Stimulated activated CD4-positive, alpha-beta T cell treated with anti-CD3 and anti-CD28 coated beads, Interleukin-15, amount 100 ng/mL, for 1 hour (primary cell): ENCODE measurements at places on chromosomes 7 and 10.

DNA sequence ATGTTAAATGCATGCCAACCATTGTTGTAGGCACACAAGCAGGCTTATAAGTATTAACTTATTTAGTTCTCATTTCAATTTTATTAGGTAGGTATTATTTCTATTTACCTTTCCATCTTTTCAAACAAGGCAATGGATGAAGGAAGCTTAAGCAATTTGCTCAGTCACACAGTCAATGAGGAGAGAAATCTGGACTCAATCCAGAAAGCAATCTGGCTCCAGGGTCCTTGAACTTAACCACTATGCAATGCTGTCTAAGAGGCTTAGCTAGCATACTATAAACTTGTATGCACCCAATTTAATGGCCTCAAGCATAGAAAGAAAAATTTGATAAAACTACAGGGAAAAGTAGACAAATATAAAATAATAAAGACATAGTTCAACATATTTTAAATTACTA is 88.6 kb downstream of the VWDE start:
- DNase-seq, result no peak

DNA sequence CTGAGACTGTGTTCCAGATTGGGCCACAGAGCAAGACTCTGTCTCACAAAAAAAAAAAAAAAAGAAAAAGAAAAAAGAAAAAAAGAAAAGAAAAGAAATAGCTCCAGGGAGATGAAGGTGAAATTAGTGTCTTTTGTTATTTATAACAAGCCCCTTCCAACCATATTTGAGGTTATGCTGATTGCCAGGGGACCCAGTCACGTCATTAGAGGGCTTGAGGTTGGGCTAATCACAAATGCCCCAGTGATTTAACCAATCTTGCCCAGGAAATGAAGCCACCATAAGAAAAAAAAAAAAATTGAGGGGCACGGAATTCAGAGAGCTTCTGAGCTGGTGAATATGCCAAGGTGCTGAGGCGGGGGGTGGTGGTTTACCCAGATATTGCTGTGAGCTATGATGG is 11.3 kb upstream of the RNF216 start:
- no peak for DNase-seq

DNA sequence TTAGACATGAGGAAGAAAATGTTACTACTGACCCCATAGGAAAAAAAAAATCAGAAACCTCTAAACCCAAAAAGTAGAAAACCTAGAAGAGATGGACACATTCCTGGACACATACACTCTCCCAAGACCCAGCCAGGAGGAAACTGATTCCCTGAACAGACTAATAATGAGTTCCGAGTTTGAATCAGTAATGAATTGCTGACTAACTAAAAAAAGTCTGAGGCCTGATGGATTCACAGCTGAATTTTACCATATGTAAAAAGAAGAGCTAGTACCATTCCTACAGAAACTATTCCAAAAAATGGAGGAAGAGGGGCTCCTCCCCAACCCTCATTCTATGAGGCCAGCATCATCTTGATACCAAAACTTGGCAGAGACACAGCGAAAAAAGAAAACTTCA is 75.8 kb downstream of the HBP1 start:
- no peak for DNase-seq

- DNase-seq, result no peak
These were observed 86.3 kb downstream of the RAB11FIP2 start for GRCh38 chr10:117960345-117960935.

DNA sequence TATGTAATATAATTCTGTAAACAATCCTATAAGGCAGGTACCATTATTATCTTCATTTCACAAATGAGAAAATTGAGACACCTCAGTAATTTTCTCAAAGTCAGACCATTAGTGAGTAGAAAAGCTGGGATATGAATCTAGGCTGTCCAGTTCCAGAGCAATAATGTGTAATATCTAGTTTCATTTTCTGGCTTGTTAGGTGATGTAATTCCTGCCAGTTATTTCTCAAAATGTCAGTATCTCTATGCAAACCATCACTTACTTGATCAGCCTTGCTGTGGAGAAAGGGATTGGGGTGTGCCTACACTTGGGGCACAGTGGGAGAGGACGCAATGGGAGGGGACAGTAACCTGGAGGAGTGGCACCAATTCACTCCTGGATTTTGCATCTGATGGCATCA is 157.5 kb downstream of the LYZL1 start:
- DNase-seq, result no peak

DNA sequence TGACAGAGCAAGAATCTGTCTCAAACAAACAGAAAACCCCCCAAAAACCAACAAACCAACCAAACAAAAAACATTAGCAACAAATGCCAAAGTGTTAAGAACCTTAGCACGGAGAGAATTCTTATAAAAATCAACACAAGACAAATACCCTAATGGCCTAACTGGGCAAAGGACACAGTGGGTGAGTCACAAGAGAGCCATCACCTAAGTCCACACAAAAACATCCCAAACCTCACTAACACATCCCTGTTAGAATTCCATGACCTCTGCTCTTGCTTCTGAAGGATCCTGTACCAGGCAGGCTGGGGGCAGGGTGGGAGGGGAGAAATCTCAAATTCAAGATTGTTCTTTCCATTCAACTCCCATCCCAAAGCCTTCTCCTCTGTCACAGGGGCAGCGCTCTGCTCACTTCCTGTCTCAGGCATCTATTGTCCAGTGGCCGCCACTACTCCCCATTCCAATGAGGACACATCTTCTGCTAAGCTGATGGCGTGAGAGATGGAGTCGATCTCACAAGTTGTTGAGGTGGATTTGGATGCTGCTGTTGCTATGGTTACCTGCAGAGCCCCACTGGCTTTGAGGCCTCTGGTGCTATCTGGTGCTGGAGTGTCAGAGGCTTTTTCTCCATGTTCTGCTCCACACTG is 9.2 kb downstream of the IL15RA start:
- DNase-seq, result no peak

DNA sequence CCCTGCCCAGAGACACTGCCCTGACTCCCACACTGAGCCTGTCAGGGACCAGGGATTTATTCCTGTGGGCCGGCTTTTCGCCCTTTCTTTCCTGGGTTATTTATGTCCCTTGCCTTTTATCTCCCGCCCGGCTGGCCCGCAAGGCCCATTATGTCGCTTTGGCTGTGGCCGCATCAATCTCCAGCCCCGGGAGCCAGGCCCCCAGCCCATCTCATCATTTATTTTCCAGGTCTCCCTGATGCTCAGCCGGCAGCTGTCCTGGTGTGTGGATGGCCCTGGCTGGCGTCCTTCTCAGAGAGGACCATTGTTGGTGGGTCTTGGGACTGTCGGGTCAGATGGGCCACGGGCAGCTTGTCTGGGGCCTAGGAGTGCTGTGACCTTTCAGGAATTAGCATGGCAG is 82.3 kb downstream of the FAM241B start:
- no peak for DNase-seq

DNA sequence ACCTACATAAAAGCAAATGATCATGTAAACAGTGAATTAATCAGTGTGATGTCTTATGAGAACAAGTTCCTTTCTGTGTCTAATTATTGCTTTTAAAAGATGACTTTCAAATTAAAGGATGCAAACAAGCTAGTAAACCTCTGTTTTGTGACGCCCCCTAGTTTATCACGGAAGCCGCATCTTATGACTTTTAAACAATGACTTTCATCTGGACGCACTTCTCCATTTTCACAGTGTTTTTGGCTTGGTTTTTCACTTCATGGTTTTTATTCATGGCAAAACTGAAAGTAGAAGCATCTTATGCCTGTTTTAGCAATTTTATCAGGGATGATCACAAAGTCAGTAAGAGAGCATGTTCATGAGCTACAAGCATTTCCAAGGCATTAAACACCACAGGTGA is 35.0 kb downstream of the ITGA8 start:
- DNase-seq, result no peak

DNA sequence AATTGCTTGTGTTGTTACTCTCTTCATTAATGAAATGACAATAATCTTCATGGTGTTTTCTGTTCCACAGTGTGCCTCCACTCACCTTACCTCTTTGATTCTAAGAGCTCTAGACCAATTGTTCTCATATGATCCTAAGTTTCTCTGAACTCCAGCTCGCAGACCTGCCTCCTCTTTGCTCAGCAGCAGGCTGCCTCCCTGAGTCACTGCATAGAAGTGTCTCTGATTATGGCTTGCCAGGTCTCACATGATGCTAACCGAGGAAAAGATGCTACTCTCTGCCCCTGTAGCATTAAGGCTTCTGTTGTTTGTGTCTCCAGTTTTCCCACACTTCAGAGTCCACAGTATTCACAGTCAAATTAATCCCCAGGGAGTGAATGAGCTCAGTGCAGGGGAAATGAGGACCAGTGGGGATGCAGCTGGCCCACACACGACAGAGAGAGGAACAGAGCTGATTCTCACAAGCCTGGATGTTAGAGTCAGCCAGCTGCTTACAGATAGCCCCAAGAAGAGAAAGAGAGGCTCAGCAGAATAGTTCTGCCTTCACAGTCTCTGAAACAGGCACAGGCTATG is 145.9 kb upstream of the EGR2 start:
- DNase-seq, result no peak

DNA sequence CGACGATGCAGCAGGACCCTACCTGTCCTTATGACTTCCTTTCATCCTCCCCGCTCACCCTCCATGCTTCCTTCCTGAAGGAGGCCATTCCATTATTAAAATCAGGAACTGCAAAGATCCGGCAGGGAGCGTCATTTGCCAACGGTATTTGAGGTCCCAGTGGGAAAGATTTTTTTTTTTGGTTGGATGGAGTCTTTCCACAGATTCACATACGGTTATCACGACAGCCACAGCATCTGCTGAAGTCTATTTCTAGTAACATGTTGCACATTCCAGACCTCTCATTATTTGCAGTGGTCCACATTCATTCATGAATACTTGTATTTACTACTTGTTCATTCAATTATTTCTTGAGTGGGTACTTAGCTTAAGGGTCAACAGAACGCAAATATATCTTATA is 94.7 kb upstream of the LYZL2 start:
- DNase-seq, result no peak

- no peak for DNase-seq
These were observed 467.9 kb upstream of the PODXL start for GRCh38 chr7:132024290-132024689.

GRCh38 chr7:123916240-123916724 is 8.8 kb upstream of the SPAM1 start:
- no peak for DNase-seq

DNA sequence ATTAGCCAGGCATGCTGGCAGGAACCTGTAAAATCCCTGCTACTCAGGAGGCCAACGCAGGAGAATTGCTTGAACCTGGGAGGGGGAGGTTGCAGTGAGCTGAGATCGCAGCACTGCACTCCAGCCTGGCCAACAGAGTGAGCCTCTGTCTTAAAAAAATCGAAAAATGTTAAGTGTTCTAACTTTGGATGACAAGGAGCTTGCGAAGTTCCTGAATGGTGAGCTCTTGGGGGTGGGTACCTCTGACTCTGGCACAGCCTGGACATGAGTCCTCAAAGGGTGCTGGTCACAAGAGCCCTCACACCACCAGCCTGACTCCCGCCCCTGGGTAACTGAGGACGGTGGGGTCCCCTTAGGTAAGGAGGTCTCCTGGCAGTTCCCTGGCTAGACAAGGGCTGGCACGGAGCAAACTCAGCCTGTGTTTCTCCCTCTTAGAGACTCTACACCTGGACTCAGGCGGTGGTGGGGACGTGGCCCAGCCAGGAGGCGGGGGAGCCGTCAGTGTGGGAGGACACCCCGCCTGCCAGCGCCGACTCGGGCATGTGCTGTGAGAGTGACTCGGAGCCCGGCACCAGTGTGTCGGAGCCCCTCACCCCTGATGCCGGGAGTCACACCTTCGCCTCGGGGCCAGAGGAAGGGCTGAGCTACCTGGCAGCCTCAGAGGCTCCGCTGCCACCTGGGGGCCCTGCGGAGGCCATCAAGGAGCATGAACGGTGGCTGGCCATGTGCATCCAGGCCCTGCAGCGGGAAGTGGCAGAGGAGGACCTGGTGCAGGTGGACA is 24.1 kb downstream of the AMZ1 start:
- no peak for DNase-seq

DNA sequence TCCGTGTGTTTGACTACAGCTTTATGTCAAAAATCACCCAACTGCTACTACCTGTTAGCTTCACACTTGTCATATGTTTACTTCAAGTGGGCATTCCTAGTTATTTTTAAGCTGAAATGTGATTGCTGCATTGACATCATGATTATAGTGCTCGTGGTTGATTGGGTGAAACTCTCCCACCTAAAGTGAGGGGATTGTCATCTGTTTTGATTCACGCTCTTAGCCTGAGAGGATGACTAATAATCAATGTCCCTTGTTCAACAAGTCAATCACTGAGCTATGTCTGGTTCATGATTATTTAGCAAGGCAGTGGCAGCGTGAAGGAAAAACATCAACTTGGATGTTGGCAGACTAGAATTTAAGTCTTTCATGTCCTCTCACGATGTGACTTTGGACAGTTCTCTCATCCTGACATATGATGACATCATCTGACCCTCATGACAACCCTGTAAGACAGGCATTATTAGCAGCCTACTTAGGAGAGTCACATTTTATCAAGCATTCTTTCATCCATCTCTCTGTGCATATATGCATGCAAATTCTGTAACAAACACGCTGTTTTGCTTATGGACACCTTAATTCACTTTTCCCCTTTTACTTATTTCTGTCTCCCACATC is 352.6 kb upstream of the ZMIZ1 start:
- DNase-seq, result no peak

GRCh38 chr10:61076572-61077114 is 132.7 kb upstream of the RHOBTB1 start:
- no peak for DNase-seq

DNA sequence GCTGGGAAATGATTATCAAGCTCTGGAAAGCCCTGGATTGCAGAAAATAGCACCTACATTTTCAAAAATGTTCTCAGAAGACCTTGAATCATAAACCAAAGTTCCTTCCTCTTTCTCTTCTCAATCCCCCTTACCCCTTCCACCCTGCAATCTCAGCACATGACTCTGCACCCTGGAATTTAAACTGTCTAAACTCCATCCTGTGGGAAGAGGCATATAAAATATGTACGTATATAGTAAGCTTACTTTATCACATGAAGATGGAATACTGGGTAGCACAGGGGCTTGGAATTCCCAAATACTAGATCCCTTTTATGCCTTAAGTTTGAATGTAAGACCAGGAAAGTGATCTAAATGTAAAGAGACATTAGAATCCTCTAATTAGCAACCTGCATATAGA is 7.7 kb downstream of the AGMO start:
- DNase-seq, result no peak
